ENCODE measurements at places on chromosomes 11 and 22. TPM values are rescaled to one million over a fixed set of nuclear protein-coding genes. Genes with fewer than 3 reads are reported as not detected.

The APOL1 gene
- 1.00 TPM for total RNA-seq

The OR5T2 gene
- not detected for total RNA-seq

The CD3E gene
- total RNA-seq: not detected

The KCNJ1 gene
- not detected for total RNA-seq

The ARHGAP42 gene
- 21.4 TPM for total RNA-seq

The OR52E2 gene
- not detected for total RNA-seq

GRCh38 chr22:25165785-25166184, 33.9 kb upstream of the CRYBB3 start:
- DNase-seq: no peak

DNA sequence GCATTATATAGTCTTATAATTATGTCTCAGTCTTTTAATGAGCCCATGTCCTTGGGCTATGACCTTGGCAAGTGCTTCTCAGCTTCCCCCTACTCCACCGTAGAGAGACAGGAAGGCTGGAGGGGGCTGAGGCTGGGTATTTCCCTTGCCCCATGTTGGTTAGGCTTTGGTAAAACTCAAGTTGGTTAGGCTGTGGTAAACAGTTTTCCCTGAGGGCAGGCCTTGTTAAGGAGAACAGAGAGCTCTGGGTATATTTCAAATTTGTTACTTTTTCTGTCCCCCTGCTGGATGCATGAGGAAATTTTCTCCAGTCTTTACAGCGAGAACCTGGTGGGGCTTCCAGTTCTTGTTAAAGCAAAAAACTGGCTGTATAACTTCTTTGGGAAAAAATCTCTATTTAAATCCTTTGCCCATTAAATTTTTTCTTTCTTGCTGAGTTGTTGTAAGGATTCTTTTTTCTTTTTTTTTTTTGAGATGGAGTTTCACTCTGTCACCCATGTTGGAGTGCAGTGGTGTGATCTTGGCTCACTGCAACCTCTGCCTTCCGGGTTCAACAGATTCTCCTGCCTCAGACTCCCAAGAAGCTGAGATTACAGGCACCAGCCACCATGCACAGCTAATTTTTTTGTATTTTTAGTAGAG, 12.2 kb upstream of the DCHS1 start:
- no peak for DNase-seq

GRCh38 chr11:114194702-114195101, 101.5 kb upstream of the NNMT start:
- DNase-seq: no peak

DNA sequence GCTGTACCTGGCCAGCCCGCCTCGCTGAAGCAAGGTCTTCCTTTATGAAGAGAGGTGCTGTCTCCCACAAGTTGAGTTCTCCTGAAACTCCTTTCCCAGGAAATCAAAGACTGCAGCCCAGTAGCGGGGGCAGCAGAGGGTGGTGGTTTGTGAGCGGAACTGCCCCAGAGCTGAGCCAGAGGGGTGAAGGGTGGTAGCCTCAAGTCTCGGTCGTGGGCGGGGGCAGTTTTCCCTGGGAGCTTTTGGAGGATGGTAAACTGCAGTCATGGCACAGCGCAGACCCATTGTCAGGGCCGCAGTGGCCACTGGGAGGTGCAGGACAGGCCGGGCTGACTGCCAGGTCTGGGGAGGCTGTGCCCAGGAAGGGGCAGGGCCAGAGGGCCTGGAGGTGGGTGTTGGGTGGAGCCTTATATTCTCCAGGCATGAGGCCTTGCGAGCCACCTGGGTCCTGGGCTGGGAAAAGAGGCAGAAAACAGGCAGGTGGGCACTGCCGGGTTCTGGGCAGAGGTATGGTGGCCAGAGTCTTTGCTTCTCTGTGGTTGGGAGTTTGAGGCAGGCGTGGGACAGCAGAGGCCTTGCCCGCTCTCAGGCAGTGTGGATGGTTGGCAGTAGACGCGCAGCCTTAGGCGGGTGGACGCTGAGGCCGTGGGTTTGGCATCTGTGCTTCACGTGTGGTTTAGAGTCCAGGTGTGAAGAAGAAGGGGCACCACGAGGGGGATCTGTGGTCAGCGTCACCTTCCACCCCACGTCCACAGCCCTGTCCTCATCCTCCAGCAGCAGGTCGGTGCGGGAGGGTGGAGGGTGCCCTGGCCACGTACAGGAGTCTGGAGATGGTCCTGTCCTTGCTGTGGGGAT, 1176.4 kb downstream of the BRD1 start:
- peak; percentile 36 for DNase-seq

DNA sequence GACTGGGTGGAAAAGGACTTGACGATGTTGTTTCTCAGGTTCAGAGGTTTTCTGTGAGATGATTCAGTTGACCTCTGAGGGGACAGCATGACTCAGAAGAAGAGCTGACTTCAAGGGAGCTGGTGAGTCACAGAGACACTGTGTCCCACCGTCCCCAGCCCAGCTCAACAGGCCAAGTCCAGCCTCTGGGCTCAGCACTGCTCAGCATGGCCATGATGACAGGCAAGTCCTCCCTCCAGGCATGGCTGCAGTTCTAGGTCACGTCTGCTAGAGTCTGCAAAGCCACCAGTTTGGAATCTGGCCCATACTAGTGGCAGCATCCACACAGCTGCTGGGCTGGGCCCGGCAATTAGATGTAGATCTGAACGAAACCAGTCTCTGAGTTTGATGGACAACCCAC, 12.9 kb downstream of the TRIM29 start:
- no peak for DNase-seq

DNA sequence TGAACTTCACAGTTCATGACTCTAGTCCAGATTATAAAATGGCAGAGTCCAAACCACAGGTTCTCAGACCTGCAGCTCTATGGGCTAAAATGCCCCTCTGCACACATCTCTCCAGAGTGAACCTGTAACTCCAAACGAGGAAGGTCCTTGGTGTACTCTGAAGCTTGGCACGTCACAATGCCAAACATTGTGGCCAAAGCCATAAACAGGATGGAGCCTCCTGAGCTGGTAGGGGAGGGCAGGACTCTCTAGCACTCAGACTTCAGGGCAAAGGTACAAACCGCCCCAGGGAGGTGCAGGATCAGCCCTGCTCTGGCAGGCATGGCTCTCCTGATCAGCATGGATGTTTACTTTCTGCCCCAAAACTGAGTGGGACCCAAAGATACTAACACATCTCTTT, 2.3 kb downstream of the SCUBE2 start:
- no peak for DNase-seq

DNA sequence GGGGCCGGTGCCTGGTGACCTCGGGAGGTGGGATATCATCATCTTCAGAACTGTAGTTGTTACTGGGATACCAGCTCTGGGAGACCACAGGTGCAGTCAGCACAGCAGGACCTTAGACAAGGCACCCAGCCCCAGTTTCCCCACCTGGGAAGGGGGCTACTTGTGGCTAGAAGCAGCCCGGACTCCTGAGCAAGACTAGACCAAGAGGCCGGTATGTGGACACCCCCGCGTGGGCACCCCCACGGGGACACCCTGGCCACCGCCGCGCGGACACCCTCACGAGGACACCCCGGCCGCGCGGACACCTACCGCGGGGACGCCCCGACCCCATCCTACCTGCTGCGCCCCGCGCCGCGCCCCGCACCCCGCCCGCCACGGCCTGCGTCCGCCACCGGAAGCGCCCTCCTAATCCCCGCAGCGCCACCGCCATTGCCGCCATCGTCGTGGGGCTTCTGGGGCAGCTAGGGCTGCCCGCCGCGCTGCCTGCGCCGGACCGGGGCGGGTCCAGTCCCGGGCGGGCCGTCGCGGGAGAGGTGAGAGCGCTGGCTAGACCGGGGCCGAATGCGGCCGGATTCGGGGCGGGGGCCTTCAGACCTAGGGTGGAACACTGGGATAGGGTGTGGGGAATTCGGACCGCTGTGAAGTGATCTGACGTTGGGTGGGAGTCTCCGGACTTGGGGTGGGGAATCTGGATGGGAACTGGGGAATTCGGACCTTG, at the start of the genes COMT and TXNRD2:
COMT (plus strand) TSS at position 408 of the 718 bp plus-strand sequence. CDS start 20,755 bp downstream, outside the sequence.
TXNRD2 (minus strand) TSS at position 454 of the 718 bp plus-strand sequence; CDS start at position 439, 15 bp downstream.
- DNase-seq: peak; percentile 75

GRCh38 chr11:43359422-43359818, 700 bp downstream of the TTC17 start:
- peak; percentile 16 for DNase-seq

GRCh38 chr11:3162410-3163240, 2.5 kb downstream of the OSBPL5 start:
- DNase-seq: no peak

DNA sequence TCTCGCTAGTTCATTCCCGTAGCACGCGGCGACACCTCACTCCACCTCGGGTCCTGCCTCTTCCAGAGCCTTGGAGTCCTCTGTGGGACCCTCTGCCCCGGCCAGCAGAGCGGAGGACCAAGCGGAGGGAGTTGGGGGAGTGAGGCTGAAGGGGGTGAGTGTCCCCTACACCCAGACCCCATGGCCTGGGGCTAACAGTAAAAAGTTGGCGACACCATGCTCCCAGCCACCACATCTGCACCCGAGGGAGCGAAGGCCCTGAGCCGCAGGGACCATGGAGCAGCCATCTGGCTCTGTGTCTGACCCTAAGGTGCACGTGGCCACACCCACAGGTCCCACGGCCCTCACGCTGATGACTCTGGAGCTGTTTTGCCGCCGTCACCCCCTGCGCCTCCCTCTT, 293.8 kb downstream of the BRD1 start:
- no peak for DNase-seq

GRCh38 chr22:26429458-26430286, 612 bp downstream of the ASPHD2 start:
- no peak for DNase-seq

GRCh38 chr11:121757480-121758125, 304.8 kb upstream of the SORL1-AS1 start:
- no peak for DNase-seq

DNA sequence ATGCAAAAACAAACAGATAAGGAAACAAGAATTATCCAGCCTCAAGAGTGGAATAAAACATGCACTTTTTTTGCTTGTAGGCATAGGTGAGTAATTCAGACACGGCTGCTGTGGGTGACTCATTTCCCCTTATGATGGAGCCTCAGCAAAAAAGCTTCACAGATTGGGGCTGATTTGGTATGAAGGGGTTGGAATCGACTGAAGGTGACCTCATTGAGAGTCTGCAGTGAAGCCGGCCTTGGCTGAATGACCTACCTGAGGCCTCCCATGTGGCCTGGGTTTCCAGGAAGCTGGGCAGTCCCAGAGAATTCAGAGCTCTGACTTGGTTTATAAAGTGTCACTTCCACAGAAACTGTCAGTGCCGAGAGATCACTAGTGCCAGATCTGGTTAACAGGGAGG, 34.2 kb upstream of the VPREB1 start:
- no peak for DNase-seq

DNA sequence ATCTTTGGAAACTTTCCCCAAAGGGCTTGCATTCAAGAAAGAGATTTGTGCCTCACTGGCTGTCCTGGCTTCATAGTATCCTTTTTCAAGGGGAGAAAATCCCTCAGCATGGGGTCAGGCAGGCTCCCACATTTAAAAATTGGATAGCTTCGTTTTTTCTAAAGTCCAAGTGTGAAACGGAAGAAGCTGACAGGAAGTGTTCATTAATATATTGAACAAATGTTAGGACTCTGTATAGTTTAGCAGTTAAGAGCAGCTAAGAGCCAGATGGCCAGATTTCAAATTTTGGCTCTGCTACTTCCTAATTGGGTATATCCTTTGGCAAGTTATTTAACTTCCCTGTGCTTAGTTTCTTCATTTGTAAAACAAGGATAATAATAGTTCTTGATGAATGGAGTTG, 354.9 kb upstream of the FAT3 start:
- DNase-seq: no peak

All from cerebellum (tissue), 4 donors.